ENCODE measurements at places on chromosomes 1 and 21. TPM values are rescaled to one million over a fixed set of nuclear protein-coding genes. Genes with fewer than 3 reads are reported as not detected.

CLEC20A gene
- total RNA-seq = not detected

CD46 gene
- total RNA-seq = 121 TPM

CCDC185 gene
- total RNA-seq = not detected

HJV gene
- total RNA-seq = not detected

CYYR1 gene
- not detected for total RNA-seq

DNA sequence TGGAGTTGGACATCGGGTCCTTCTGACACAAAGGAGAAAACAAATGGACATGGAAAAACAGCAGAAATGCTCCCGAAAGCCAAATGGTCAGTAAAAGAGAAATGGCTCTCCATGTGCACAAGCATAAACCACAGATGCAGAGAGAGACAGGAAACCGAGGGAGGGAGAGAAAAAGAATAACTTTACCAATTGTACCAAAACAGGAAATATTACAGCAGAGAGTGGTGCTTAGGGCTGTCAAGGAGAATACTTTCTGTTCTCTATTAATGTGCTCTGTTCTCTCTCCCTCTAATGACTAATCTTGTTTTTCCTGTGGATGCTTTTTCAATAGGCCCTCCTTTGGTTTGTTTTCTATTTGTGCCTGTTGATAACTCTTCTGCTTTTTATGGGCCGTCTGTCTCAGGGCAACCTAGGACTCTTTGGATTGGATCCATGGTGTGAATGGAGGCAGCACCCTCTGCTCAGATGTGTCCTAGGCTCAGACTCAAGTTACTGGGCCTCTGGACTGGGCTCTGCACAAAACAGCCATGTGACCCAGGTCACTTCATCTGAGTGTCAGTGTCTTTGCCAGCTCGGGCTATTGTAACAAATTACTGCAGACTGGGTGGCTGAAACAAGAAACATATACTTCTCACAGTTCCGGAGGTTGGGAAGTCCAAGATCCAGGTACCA, 663.0 kb downstream of the NPHP4 start:
- DNase-seq = no peak

GRCh38 chr1:15210651-15211375, 36.2 kb upstream of the FHAD1 start:
- DNase-seq = no peak

DNA sequence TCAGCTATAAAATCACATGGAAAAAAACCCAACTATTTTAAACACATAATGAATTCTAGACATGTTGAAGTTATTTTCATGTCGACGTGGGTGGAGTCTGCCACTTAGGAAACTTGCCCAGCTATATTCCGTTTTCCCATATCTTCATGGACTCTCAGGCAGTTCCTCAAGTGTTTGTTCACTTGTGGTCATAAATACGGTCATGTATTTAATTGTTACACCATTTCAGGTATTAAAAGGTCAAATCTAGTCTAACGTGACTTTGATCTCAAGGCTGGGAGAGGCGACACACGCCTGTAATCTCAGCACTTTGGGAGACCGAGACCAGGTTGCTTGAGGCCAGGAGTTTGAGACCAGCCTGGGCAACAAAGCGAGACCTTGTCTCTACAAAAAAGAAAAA, 346.9 kb downstream of the PBX1 start:
- no peak for DNase-seq

DNA sequence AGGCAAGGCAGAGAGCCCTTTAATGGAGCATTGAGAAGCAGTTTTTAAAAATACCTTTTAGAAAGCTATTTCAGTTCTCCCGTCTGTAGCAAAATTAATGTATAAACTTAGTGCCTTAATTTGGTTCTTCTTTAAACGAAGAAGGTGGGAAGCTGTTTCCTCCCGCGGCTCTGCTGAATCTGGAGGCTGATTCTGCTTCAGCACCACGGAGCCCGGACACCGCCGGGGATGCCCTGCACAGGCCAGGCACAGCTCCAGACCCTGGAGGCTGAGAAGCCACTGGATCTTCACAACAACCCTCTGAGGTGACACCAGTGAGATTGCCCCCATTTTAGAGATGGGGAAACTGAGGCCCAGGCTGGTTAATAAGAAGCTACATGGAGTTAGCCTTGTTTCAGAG, 175.8 kb upstream of the VAMP3 start:
- DNase-seq = no peak

DNA sequence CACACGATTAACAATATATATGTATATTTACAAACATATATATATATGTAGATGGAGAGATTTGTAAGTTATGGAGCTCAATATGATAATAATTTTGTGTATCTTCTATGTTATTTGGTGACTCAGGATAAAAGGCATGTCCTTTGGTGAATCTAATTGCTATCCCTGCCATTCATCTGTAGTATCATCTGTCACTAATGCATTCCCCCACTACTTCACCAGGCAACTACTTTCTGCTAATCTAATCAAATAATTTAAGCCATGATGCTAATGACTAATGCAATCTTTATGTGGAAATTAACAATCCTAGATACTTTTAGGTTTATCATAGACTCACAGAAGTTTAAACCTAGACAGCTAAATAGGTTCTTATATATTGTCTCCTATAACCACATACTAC, 1074.5 kb downstream of the PLA2G4A start:
- DNase-seq = no peak

DNA sequence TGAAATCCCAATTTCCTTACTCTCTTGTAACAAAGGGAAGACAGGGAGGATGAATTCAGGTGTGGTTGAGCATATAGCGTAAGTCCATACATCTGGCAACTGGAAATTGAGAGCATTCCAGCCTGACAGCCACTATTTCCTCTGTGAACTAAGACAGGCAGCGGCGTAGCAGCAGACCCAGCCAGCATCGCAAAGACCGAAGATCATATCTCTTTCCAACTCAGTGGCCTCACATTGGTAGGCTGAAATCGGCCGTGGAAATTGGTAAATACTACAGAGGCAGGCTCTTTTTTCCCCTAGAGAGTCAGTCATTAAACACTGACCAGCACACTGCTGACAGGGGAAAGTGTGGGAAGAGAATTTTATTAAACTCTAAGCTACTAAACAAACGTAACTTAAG, 43.4 kb downstream of the TARBP1 start:
- no peak for DNase-seq

DNA sequence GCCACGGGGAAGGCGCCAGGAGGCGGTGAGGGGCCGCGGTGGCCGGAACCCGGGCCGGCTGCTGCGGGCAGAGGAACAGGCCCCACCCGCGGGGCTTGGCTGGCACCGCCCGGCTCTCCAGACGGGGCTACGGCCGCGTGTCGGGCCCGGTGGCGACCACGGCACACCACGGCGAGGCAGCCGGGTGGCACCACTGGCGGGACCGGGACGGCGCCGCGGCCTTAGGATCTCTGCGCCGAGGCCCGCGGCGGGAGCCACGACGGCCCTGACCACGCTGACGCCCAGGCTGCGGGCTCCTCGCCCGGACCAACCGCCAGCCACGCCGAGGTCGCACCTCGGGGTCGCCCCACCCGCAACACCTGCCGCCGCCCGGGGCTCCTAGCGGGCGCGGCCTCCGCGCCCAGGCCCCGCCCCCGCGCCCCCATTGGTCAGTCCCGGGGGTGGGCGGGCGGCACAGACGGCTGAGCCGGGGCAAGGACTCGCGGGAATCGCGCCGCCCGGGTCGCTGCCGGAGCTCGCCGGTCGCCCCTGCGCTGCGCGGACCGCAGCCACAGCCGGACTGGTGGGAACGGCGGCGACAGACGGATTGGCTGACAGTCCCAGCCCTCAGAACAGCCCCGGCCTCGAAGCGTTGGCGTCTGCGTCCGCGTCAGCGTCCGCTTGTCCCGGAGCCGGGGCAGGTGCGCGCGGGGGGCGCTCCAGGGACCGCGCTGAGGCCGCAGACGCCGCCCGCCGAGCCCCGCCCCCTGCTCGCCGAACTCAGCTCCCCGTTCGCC, at the start of gene BMP8A:
BMP8A (plus strand) TSS at position 491 of the 776 bp plus-strand sequence. CDS start 356 bp downstream, outside the sequence.
- DNase-seq = peak; percentile 67

DNA sequence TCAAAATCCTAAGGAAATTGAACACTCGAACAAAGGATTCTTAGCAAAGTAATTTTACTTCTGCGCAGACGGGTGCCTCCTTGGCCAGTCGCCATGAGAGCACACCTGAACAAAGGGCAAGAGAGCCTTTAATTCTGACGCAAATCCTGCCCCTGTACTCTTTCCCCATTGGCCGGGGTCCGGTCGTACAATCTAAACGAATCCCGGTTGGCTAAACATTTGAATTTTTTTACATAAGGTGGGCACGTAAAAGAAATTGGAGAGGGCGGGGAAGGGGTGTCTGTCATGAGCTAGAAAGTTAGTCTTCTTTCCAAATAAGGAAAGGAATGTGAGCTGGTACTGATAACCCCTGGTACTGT, 8.2 kb upstream of the IL22RA1 start:
- no peak for DNase-seq

- no peak for DNase-seq
These were observed 10.7 kb downstream of the TRIM46 start for GRCh38 chr1:155184351-155184811.

DNA sequence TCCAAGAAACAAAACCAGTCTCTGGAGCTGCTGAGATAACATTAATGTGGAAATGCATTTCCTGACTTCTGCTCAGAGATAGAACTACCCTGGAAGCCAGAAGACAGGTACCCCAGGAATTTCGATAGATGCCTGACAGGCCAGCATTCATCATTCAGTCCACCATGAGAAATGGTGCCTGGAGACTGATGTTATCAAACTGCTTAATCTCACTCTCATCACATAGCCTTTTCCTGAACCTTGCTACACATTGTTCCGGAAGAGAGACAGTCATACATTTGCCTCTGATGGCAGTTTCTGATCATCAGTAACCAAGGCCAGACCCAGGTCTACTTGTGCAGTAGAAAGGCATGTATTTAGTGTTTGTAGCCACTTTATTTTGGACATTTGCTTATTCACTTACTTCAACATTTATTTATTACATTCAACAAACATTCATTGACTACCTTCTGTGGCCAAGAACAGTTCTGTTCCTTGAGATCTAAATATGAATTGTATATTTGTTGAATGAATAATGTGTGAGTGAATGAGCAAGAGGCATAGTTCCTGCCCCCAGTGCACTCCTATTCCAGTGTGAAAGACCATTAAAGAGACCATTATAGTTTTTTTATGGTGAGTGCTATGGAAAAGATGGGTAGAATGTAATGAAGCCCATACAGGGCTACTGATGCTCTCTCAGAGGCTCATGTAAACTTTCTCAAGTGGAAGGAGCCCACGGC, 485.7 kb downstream of the NUF2 start:
- no peak for DNase-seq

DNA sequence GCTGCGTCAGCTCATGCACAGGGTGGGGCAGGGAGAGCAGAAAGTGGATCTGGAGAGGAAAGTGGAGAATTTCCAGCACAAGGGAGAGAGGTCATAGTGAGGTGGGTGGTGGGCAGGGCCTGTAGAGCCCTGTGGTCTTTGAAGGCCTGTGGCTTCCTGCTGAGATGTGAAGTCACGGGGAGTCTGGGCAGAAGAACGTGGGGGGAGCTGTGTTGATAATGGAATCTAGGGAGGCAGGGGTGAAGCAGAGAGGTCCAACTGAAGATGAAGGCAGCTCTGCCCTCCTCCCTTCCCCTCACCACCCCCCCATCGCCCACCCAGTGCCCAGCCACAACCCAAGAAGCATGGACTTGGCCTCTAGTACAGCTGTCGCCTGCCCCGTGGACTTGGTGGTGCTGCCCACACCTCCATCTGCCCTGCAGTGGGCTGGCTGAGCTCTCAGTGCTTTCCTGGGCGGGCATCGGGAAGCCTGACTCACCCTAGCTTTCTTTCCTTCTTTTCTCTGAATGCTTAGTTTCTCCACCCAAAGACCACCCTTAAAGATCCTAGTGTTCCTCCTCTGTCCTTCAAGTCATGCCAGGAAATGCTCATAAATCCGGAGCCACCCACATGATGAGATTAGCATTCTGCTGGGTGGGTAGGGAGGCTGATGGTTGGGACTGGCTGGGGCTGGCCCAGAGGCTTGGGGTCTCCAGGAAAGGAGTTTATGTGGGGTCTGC, 186.1 kb downstream of the TRABD2B start:
- DNase-seq = no peak

- no peak for DNase-seq
These were observed 116.8 kb downstream of the LRRC53 start for GRCh38 chr1:74395571-74395970.

DNA sequence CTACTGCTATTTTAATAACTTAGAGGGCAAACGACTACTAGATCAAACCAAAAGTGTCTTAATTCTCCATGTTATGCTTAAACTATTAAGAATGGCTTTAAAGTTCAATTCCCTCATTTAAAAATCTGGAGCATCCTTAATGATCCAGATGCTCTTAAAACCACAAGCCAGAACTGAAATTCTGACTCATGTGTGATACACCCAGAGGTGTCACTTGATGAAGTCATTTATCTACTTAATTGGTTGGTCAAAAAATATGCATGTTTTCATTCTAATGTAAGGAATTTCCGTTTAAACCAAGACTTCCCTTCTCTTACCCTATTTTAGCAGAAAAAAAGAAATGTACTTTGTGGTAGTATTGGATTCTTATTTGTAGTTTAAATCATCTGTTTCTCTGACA, 1261.2 kb upstream of the B3GALT2 start:
- DNase-seq = no peak

Data from naive thymus-derived CD4-positive, alpha-beta T cell (primary cell).